ENCODE measurements at places on chromosomes 12 and 14.

- no peak for DNase-seq
These were observed 150.2 kb upstream of the CLEC14A start for GRCh38 chr14:38405851-38406635.

DNA sequence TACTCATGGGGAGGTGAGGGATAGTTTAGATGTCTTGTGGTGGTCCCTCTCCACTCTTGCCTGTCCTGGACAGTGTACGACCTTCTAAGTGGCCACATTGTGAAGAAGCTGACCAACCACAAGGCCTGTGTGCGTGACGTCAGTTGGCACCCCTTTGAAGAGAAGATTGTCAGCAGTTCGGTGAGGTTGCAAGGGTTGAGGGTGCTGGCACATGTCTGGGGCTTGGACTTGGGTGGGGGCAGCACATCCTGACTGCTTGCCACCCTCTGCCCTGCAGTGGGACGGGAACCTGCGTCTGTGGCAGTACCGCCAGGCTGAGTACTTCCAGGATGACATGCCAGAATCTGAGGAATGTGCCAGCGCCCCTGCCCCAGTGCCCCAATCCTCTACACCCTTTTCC lies 7.6 kb upstream of the FITM1 start:
- DNase-seq, result no peak

GRCh38 chr12:45671254-45671653 lies 58.3 kb upstream of the ARID2 start:
- DNase-seq, result no peak

DNA sequence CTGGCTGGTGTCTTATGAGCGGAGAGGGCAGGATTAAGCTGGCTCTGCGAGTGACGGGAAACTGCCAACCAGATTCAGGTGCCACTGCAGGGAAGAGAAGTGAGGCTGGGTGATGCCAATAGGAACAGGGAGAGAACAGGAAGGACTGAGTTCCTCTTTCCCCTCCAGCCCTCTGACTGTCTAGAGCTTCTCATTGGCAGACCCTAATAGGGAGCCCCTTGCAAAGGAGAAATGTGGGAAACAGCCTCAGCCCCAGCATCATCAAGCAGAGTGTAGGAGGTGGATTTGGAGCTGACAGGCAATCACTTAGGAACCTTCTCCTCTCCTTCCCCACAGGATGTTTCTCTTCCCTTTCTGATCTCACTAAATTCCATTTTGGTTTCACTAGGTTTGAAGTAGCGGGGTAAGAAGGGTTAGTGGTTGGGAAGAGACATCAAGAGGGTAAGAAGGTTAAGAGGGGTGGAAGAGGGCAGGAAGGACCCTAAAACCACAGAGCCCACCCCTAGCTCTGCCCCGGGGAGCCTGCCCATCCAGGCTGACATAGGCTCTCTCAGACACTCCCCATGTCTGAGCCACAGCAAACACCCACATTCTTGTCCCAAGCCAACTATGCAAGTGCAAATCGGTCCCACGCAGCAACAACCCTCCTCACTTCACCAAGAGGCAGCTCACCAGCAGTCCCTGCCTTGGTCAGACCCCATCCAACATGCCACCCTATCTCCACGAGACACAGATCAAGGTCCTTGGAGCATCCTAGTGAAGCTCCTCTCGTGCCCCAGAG lies 111.1 kb downstream of the STAB2 start:
- no peak for DNase-seq

- DNase-seq, result no peak
These were observed 1.1 kb upstream of the ITGA7 start for GRCh38 chr12:55708695-55709233.

GRCh38 chr12:104622928-104623327 lies 166.2 kb downstream of the CHST11 start:
- DNase-seq, result no peak

- no peak for DNase-seq
These were observed 261.2 kb downstream of the ADAMTS20 start for GRCh38 chr12:43290836-43291235.

DNA sequence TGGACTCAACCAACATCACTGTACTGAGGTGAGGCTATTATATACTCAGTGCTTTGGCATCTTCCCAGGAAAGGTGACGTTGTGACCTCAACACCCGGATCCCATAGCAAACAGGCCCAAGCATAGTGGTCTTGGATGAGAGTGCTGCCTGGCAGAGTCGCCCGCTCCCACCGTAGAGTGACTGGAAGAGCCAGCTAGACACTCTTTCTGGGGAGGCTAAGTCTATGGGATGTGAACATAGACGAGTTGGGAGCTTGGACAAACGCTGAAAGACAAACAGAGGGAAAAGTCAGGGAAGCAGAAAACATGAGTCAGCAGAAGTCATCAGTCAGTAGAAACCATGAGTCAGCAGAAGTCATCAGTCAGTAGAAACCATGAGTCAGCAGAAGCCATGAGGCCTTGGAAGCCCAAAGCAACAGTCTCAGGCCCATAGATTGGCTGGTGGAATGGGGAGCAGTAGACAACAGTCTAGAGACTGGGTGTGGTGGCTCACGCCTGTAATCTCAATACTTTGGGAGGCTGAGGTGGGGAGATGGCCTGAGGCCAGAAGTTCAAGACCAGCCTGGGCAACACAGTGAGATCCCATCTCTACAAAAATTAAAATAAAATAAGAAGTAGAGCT lies 66.4 kb upstream of the MAP1LC3B2 start:
- no peak for DNase-seq

- no peak for DNase-seq
These were observed 8.7 kb downstream of the STAC3 start for GRCh38 chr12:57242329-57242690.

- DNase-seq, result no peak
These were observed 173.2 kb downstream of the MED13L start for GRCh38 chr12:116104167-116104767.

DNA sequence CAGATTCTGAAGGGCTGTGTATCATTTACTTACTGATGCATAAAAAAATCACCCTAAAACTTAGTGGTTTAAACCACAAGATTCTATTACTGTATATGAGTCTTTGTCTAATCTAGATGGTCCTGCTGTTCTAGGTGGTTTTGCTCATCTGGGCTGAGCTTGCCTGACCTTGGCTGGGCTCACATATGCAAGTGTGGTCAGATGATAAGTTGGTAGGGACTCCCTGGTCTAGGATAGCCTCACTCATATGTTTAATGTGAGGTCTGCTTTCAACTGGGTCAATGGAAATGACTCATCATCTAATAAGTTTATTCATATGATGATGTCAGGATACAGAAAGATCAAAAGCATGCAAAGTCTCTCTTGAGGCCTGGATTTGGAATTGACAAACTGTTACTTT lies 887.8 kb downstream of the TRHDE start:
- no peak for DNase-seq

GRCh38 chr12:58803908-58804307 lies 116.4 kb downstream of the LRIG3 start:
- DNase-seq, result no peak

- DNase-seq, result no peak
These were observed 201.2 kb upstream of the SFSWAP start for GRCh38 chr12:131509701-131510100.

DNA sequence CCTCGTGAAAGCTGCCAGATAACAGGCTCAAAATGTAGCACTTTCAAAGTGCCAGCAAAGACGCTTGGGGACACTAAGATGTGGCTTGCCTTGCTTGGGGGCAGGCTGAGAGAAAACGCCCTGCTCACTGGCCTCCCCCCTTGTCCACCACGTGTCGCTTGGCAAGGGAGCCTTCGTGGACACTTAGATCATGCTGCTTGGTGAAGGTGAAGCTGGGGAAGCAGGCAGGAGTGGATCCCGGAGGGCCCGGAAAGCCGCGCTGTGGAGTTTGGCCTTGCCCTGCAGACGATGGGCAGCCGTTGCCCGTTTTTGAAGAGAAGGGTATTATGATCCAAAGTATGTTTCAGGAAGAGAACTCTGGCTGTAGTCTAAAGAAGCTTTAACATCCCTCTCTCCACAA lies 53.4 kb upstream of the BDKRB2 start:
- no peak for DNase-seq

DNA sequence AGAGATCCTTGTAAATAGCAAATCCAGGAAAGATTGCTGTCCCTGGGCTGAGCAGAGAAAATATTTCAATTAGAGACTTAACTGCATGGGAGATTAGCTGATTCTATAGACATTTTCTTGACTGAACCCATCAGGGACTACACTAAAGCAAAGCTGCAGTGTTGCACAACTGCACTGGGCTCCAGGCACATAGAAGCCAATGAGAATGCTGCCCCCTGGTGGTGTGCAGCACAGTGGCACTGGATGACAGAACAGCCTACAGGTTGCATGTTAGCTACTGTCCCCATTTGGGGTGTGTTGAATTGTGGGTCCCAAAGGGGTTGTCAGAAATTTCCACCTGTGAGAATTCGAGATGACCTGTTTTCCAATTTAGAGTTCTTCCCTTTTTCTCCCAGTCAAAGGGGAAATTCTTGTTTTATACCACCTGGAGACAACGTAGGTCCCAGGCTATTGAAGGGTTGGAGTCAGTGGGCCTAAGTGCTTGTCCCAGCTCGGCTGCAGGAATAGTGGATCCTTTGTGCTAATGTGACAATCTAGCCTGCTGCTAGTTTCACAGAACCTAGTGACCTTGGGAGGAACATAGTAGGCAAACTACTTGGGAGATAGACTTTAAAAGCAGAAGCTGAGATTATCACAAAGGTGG lies 114.7 kb downstream of the SLC8A3 start:
- DNase-seq, result peak; percentile 39

DNA sequence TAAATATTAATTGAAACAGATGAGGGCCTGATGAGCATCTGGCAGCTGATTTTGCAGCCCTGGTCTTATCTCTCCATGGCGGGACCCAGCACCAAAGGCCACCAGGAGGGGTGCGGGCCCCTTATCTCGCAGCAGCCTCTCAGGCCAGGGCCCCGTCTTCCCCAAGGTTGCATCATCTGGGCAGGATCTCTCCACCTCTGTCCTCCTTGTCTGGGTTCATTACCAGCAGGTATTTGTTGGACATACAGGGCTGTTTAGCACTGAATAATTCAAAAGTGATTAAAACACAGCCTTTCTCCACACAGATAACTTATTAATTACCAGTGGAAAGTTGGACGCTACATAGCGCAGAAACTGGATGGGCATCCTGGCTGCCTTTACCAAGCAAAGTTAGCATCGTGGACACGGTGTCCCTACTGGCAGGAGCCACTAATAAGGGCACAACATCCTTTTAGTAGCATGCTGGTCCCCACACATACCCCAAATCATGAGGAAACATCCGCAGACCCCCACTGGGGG lies 25.8 kb downstream of the TMEM120B start:
- no peak for DNase-seq

DNA sequence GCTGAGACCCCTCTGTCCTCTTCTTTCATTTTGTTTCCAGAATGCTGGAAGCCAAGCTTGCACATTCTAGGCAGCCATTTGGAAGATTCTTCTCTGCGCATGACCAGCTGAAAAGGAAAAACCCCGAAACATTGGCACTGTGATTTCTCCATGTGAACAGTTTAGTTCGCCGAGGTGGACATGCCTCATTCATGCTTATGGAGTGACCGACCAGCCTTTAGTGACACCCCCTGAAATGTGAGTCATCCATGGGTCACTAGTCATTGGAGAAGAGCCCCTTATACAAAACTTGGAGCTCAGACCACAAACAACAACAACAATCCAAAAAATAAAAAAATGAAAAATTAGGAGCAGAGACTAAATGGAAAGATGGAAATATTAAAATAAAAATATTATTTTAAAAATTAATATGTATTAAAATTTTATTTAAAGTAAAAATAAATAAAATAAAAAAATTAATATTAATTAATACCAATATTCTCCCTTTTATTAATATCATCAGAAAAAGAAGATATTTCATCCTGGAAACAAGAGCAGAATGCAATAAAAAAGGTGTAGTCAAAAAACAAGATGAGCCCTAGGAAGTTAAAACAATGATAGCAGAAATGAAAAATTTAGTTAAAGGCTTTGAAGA lies 9.5 kb upstream of the KRT7 start:
- DNase-seq, result no peak

DNA sequence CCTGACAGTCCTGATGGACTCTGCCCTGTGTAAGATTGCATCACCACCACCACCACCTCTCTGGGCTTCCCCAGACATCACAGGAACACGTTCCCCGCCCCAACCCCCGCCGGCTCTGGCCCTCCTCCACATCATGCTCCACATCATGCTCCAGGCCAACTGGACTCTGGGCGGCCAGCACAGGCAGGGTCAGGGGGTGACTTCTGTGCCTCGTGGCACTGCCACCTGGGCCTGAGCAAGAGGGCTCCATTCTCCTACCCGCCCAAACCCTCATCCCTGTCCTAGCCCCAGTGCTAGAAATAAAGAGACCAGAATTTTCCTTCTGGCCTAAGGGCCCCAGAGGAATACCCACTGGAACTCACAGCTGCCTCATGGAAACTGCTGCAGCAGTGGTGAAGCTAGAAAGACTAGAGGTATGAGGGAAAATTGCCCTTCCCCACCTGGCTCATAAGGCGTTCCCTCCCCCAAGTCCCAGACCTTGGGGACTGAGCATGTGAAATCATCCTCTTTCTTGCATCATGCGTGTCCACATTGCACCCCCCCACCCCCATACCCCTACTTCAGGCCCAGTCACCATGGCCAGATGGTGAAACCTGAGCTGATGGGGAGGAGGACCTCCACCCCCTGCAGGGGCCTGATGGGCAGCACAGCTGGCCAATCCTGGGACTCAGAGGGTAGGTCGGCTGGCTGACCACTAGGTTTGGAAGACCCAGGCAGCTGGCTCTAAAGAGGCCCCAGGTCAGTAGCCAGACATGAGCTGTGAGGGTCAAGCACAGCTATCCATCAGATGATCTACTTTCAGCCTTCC lies at the start of gene INHBE:
Gene INHBE (plus strand): TSS at position 742 of the 808 bp plus-strand sequence. CDS start 230 bp downstream, outside the sequence.
- DNase-seq, result no peak

GRCh38 chr14:66782853-66783252 lies 274.9 kb downstream of the GPHN start:
- DNase-seq, result no peak

DNA sequence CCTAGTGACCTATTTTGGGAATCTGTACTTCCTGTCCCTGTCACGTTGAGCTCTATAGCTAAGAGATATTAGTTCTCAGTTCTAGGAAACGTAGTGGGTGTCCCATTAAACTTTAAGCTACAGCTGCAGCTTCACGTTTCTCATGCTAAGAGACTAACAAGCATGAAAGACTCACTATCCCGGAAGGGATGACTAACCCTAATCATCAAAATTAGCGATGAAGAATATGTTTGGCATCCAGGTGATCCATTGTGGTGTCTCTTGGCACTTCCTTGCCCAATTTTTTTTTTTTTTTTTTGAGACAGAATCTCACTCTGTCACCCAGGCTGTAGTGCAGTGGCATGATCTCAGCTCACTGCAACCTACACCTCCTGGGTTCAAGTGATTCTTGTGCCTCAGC lies 11.0 kb upstream of the LALBA start:
- no peak for DNase-seq

- no peak for DNase-seq
These were observed 51.2 kb downstream of the SLC2A13 start for GRCh38 chr12:40054555-40055227.

Data from stimulated activated effector memory CD8-positive, alpha-beta T cell treated with anti-CD3 and anti-CD28 coated beads, Interleukin-12 subunit alpha, Interleukin-12 subunit beta, amount 100 ng/mL, for 72 hours (primary cell).